Myometrial cell (primary cell): ENCODE measurements at places on chromosomes 7 and 10. TPM values are rescaled to one million over a fixed set of nuclear protein-coding genes. Genes with fewer than 3 reads are reported as not detected.

DLG5 gene
- total RNA-seq = 27.3 and 30.0 TPM in 2 replicates

GRM3 gene
- not detected in 2 replicates for total RNA-seq

TEX36 gene
- total RNA-seq = not detected in 2 replicates

WNT8B gene
- not detected in 2 replicates for total RNA-seq

UPK3BL2 gene
- total RNA-seq = not detected in 2 replicates

COL26A1 gene
- not detected in 2 replicates for total RNA-seq

ACSM6 gene
- not detected in 2 replicates for total RNA-seq

HOXA7 gene
- 2.6 and 4.8 TPM in 2 replicates for total RNA-seq

CDHR3 gene
- 3.7 and 4.0 TPM in 2 replicates for total RNA-seq

MMP21 gene
- not detected in 2 replicates for total RNA-seq

RBM33 gene
- total RNA-seq = 6.1 and 13.8 TPM in 2 replicates

DPYSL4 gene
- total RNA-seq = 2.8 and 4.0 TPM in 2 replicates
